ENCODE measurements at places on chromosomes 2 and 18.
A peak's percentile ranks its signal among the peaks of the same experiment; 100 is the strongest.

DNA sequence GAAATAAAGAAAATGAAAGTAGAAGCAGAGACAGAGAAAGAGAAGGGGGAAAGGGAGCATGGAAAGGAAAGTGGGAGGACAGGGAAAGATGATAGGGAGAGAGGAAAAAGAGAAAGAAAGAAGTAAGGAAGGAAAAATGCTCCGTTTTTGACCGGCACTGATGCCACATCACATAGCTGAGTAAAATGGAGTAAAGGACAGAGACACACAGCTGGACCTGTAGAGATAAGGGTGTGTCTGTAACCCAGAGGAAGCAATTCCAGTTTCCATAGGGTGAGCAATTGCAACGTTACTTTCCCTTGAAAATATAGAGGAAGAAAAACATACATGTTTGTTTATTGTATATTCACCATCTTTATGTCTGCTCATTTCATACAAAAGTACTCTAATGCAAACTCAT lies 1866.9 kb upstream of the PIK3C3 start:
- no peak for ATAC-seq

GRCh38 chr2:6806604-6807003 lies 59.1 kb downstream of the CMPK2 start:
- no peak for ATAC-seq

GRCh38 chr2:149329489-149330126 lies 779 bp upstream of the LYPD6 start:
- no peak for ATAC-seq

GRCh38 chr2:182435754-182436153 lies 8.9 kb upstream of the PDE1A start:
- no peak for ATAC-seq

DNA sequence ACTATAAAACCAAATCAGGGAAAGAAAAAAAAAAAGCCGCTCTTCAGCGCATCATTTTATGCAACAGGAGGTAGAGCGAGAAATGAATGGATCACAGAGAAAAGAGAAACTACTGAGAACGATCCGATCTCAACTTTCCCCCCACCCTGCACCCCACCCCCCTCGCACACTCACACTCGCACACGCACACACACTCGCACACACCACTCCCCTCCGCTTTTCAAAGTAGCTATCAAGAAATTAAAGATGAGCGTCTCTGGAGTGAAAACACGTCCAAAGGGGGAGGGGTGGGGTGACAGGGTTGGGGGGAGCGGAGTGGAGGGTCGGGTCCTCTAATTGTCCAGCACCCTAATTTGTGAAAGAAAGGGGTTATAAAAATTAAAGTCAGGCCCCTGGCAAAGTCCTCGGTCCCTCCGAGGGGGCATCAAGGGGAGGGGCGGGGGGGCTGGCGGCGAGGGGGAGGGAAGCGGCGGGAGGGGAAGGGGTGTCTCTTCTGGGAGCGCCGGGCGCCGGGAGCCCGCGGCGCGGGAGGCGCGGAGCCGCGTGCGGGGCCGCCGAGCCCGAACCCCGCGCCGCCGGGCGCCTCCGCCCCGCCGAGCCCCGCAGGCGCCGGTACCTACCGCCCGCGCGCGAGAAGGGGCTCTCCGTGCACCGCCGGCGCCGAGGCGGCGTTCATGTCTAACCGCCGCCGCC lies 428 bp downstream of the TCF4 start:
- ATAC-seq = peak; percentile 35

GRCh38 chr2:67437114-67437513 lies 40.0 kb downstream of the ETAA1 start:
- ATAC-seq = no peak

- no peak for ATAC-seq
These were observed 29.9 kb upstream of the ZNF512 start for GRCh38 chr2:27552941-27553340.

GRCh38 chr2:9806656-9807055 lies 36.6 kb upstream of the TAF1B start:
- no peak for ATAC-seq

DNA sequence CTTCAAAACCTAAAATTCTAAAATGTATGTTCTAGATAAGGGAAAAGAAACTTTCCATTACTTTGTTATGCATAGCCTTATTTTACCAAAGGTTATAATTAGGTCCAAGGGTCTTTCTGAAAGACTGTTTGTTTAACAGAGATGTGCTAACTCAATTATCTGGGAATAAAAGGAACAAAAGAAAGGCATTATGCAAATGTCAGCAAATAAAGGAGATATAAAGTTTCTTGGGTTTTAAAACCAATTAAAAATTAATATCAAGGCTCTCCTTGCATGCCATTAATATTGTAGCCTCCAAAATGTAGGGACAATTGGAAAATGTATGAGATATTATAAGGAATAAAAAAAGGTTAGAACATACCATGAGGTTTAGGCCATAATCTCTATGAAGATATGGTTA lies 87.8 kb upstream of the DOCK10 start:
- no peak for ATAC-seq

DNA sequence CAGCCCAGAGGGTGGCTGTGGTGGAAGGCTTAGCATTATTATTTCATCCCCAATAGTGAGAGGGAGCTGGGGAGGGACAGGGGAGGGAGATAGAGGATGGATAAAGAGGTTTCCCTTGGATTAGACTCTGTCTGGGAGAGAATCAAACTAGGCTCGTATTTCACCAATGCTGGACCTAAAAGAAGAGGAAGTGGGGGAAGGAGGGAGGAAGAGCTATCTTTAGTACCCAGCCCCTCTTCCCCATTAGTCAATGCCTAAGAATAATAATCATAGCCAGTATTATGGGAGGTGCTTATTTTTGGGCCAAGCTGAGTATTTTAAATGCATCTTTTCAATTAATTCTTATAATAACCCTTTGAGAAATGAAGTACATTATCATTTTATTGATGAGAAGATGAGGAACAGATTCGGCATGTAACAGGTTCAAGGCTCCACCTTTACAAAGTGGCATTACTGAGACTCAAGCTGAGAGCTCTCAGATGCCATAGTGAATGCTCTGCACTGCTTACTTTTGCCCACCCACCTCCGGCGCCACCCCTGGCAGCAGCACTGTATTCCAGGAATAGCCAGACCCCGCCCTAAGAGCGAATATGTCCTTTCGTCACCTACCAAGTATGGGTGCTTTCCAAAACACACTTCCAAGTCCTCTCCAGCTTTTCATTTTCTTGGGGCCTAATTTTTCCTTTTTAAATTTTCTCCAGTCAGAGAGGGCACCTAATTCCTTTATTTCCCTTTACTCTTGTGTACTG lies 21.0 kb downstream of the PAX8 start:
- ATAC-seq = no peak

DNA sequence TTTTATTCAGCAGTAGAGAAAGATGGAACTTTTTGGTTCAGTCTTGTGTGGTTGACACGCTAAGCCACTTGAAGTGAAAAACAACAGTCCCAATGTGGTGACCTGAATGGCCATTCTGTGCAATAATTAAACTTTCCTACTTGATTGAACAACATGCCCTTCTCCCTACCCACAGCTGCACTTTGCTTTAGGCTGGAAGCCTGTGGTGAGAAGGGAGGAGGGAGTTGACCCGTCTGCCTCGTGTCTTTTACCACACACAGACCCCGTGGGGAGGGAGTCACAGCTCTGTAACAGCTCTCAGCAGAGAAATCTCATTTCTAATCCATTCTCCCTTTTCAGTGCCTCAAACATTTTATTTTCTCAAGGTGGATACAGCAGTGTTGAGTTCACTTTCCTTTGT lies 138.2 kb upstream of the PKDCC start:
- no peak for ATAC-seq

- no peak for ATAC-seq
These were observed 108.0 kb upstream of the LDAH start for GRCh38 chr2:20930928-20931327.

DNA sequence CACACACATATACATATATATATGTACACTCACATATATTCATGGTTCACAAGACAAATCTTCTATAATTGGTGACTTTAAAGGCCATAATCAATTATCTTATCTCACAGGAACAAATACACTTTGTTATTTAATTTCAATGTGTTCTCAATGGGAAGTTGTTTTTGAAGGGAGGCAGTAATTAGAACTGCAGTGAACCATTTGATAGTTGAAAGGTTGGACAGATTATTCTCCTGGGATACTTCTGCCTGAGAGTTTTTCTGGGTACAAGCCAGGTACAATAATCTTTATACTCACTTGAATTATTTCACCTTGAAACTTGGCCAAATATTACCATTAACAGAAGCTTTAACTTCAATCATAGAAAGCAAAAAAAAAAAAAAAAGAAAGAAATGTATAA lies 546.6 kb upstream of the LRRTM4 start:
- no peak for ATAC-seq

- no peak for ATAC-seq
These were observed 142.7 kb upstream of the GCFC2 start for GRCh38 chr2:75853436-75853835.

DNA sequence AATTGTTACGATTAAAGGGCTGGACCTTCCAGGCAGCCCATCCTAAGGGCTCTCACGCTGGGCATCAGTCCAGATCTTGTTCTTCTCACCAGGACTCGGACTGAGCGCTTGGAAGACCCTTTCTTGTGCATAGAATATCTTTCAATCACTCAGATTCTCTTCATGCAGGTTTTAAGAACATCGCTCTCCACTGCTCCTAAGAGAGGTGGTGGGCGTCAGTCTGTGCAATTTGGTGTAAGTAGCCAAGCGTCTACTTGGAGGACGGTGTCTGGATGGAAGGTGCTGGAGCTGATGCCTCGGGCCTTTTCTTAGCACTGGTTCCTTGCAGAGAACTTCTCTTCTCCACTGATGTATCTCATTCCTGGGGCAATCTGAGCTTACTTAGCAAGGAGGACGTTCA lies 68.7 kb downstream of the ASB1 start:
- ATAC-seq = no peak

DNA sequence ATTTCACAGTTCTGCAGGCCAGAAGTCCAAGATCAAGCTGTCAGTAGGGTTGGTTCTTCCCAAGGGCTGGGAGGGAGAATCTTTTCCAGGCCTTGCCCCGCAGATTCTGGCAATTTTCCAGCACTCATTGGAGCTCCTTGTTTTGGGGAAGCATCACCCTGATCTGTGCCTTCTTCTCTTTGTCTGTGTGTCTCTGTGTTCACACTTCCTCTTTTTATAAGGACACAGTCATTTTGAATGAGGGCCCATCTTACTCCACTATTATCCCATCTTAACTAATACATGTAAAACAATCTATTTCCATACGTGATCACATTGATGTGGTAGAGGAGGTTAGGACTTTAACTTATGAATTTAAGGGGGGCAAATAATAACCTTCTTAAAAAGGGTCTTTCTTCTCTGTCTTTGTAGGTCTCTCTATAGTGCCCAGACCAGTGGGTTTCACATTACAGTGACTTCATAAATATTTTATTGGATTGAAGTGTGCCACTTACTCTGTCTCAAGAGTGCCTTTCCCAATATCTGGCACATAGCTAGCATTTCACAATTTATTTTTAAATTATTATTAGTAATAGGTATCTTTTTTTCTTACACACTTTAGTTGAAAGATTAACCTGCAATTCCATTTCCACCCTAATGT lies 68.9 kb upstream of the CBLN2 start:
- no peak for ATAC-seq

GRCh38 chr2:100919316-100919715 lies 82.8 kb upstream of the RPL31 start:
- ATAC-seq = no peak

DNA sequence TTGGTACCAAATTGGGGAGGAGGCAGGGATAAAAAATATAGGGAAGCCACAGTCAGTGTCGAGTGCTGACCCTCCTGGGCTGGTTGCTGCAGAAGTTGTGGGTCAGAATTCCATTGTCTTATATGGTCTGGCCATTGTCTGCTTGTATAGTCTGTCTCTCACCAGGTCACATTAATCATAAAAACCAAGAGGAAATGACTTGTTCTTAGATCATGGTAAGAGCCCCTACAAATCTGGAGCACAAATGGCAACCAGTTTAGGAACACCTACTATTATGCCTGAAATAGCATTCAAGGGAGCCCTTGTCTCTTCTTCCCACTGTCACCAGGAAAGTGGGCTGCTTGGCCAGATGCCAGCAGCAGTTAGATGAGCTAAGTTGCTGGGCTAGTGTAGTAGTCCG lies 119.7 kb upstream of the RMP24 start:
- ATAC-seq = no peak

GRCh38 chr2:136901732-136902131 lies 136.4 kb downstream of the THSD7B start:
- no peak for ATAC-seq

- ATAC-seq = peak; percentile 75
These were observed 66.9 kb upstream of the ZNG1B start for GRCh38 chr2:113370478-113371091.

DNA sequence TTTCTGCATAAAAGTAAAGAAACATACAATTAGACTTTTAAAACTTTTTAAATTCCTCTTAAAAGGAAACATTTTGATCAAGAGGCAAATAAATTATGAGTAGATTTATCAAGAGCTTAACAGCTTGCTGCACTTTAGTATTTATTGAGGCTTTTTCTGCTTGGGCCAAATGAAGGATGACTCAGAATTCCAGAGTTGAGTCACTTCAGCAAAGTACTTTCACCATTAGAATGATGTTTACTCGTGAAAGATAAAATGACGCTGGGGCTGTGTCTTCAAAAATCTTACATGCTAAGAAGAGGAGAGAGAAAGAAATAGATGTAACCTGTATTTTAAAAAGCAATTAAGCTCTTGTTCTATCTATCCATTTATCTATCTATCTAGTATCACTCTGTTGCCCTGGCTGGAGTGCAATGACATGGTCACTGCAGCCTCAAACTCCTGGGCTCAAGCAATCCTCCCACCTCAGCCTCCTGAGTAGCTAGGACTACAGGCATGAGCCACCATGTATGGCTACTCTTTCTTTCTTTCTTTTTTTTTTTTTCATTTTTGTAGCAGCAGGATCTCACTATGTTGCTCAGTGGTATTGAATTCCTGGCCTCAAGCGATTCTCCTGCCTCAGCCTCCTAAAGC lies 75.3 kb upstream of the RIOK3 start:
- peak; percentile 48 for ATAC-seq

DNA sequence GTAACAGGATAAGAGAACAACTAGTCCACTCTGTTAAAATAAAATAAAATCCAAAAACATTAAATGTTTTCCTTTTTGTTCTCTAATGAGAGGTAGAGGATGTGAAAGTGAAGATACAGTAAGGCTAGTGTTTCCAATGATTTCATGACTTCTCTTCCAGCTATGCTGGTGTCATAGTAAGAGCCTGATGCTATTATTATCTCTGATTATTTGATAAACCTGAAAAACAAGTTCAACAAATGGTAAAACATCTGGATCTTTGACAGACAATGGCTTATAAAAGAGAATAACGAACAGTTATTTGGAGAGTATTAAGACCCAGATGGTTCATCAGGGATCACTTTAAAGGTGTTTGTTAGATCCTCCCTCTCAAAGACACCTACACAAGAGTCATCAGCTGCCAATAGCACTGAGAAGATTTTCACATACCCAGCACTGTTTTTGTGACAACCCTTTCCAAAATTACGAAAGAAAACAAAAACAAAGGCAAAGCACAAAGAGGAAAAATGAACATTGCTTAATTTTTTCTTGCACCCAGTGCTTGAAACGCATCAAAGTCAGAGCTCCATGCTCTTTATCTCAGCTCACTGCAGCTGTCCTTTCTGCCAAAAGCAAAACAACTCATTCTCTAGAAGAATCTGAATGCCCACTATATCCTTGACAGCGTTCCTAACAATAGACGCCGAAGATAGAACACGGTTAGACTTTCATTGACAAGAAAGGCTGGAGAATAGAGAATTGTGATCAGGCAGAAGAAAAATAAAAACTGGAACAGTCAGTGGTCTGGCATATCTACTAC lies 168.6 kb downstream of the SLC8A1 start:
- ATAC-seq = no peak
